CD4-positive, alpha-beta T cell treated with Interleukin-17A for 1 hour (primary cell): ENCODE measurements at places on chromosomes 16 and 17.

DNA sequence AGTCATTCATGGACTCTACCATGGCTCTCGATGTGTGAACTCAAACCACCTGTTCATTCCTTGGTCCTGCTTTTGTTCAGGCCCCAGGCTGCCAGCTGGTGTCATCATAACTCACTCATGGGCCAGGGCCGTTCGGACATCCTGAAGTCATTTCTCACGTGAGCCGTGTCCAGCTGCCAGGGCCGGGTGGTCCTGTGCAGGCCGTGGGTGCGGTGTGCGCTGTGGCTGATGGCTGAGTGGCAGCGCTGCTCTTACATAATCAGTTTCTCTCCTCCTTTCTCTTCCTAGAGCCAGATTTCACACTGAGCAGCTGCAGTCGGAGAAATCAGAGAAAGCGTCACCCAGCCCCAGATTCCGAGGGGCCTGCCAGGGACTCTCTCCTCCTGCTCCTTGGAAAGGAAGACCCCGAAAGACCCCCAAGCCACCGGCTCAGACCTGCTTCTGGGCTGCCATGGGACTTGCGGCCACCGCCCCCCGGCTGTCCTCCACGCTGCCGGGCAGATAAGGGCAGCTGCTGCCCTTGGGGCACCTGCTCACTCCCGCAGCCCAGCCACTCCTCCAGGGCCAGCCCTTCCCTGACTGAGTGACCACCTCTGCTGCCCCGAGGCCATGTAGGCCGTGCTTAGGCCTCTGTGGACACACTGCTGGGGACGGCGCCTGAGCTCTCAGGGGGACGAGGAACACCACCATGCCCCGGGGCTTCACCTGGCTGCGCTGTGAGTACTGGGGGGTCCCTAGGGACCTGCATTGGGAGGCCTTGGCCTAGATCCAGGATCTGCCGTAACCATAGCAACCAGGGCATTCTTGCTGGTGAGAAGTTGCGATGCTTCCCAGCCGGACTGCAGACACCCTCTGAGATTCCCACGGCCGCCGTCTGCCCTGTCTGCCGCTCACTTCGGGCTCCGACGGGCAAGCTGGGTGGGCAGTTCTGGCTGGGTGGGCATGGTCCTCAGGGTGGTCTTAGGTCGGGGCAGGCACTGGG is at the start of gene IL34:
IL34 (plus strand) TSS at position 300 of the 982 bp plus-strand sequence; CDS start at position 689, 389 bp downstream.
- DNase-seq: no peak

DNA sequence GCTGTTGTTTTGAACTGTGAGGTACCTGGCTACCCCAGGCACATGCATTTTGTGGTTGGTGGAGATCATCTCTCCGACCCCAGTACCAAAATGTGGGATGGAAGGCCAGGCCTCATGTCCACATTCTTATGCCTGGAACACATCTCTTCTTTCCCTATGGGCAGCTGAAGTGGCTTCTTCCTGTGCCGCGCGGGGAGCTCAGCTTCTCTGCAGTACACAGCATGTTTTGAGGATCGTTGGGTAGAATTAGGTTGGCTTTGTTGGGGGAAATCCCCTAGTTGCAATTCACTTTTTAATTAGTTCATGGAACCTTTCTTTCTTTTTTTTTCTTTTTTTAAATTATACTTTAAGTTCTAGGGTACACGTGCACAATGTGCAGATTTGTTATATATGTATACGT is 242.1 kb downstream of the MSI2 start:
- DNase-seq: no peak

DNA sequence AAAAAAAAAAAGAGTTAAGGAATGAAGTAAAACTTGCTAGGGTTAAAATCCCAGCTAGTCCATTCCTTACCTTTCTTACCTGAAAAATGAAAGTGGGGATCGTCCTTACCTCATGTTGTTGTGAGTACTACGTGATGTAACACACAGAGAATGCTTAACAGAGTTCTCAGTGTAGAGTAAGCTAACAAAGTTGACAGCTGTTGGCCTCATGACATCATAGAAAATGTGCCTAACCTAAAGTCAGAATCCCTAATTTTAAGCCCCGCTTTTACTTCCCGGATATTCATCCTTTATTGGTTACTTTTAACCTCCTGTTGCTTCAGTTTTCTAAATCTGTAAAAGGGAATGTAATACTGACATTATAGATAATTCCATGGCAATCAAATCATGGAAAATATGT is 505.8 kb upstream of the HSBP1 start:
- DNase-seq: no peak

- DNase-seq: no peak
These were observed 390 bp downstream of the SEZ6L2 start for GRCh38 chr16:29898804-29899515.

GRCh38 chr16:77612596-77612995 is 109.7 kb upstream of the NUDT7 start:
- DNase-seq: no peak

- no peak for DNase-seq
These were observed 31.1 kb downstream of the BAIAP2 start for GRCh38 chr17:81066072-81066471.

DNA sequence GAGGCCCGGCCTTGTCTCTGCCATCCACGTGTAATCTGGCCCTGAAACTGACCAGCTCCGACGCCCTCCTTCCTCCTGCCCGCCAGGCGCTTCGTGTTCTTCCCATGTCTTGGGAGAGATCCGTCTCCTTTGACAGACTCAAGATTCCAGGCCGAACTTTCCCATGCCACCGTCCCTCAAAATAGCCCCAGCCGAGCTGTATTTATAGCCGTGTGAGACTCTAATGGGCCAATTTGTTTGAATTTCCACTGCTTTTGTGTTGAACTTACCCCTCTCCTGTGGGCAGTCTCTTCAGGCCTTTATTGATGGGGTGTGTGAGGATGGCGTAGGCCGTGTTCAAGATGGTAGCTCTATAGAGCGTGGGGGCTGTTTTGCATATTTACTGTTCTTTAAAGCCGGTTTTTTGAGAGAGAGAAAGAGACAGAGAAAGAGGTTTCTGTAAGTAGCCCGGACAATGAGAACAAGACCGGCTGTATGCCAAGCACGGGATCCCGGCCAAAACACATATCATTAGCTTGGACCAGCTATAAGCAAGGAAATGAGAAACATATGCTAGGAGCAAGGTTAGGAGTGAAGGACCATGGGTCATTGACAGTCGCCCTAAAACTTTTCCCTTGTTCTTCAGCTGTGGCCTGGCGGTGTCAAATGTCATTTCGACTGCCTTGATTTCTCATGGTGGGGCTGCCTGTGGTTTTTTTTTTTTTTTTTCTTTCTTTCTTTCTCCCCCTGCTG is 124.5 kb upstream of the ZFHX3 start:
- DNase-seq: no peak

GRCh38 chr17:70608957-70609356 is 439.6 kb downstream of the KCNJ2 start:
- no peak for DNase-seq

DNA sequence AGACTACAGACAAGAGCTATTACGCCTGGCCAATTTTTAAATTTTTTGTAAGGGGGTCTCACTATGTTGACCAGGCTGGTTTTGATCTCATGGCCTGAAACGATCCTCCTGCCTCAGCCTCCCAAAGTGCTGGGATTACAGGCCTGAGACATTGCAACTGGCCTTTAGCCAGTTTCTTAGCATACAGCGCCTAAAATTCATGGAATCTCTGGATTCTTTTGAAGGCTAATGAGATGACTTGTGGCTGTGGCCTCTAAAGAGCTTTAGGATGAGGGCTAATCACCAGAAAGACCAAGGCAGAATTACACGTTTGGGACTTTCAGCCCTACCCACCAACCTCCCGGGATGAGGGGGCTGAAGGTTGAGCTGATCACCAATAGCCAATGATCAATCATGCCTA is 34.6 kb downstream of the AKAP10 start:
- DNase-seq: no peak
